ENCODE measurements at places on chromosomes 1 and 21.
A peak's percentile ranks its signal among the peaks of the same experiment; 100 is the strongest.

GRCh38 chr1:17538428-17539117 lies 925 bp upstream of the ARHGEF10L start:
- no peak for DNase-seq

DNA sequence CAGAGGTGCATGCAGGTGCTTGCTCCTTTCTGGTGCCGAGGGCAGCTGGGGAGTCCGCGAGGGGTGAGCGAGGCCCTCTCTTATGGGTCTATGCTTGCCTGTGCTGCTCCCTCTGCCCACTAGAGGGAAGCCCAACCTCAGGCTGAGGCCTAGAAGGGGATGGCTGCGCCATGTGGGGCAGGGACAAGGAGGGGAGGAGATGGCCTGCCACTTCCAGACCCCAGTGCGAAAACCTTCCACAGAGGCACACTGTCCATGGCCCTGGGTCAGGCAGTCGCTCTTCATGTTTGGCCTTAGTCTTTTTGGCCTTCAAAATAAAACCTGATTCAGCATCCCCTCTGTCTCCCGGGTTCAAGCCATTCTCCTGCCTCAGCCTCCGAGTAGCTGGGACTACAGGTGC lies 14.0 kb downstream of the RHBG start:
- DNase-seq: no peak

GRCh38 chr1:221727146-221728036 lies 14.5 kb downstream of the DUSP10 start:
- no peak for DNase-seq

DNA sequence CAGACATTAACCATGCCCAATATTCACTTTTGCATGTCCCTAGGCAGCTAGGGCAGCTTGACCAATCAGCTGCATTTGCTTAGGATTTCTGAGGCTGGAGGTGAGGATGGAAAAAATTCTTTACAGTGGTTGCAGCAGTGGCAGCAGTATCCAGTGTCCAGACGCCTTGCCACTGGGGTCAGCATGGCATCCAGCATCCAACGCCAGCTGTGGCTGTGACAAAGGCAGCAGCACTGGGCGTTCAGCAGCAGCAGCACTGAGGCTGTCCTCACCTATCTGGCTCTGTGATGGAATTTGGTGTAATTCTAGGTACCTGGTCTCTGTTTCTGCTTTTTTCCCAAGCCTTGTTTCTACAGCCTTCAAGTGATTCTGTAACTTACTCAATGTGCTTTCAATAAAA lies 15.5 kb downstream of the RHBDL2 start:
- DNase-seq: no peak

DNA sequence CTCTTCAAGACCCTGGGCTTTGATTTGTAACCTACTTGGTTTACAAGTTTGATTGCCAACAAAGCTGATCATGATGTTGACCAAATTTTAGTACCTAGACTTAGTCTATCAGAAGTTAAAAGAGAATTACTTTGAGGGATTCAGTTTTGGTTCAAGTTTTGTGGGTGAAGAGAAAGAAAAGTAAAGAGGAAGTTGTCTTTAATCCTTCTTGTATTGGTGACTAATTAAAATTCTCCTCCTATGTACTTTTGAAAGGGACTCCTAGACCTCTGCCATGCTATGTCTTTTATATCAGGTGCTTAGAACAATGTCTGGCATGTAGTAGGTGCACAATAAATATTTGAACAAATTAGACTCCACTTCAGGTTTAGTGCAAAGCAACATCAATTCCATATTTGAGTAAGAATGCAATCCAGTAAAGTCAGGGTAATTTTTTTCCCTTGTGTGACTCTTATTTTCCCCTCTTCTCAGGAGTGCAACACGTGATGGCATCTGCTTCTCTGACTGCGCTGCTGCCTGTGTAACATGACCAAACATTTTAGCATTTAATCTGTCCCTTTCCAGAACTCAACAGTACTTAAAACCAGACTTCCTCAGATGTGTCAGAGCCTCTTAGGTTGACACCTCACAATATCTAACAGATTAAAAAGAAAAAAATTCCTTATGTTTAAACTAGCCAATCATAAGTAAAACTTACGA lies 41.1 kb upstream of the KCNQ4 start:
- DNase-seq: no peak

- DNase-seq: no peak
These were observed 51.7 kb downstream of the IL23R start for GRCh38 chr1:67217938-67218337.

GRCh38 chr1:2049718-2050431 lies at the start of gene PRKCZ:
Gene PRKCZ (plus strand): TSS chr1:2050411. CDS start chr1:2050631, 220 bp downstream.
- DNase-seq: peak; percentile 56

GRCh38 chr1:227920896-227921295 lies 26.8 kb downstream of the WNT9A start:
- DNase-seq: no peak

DNA sequence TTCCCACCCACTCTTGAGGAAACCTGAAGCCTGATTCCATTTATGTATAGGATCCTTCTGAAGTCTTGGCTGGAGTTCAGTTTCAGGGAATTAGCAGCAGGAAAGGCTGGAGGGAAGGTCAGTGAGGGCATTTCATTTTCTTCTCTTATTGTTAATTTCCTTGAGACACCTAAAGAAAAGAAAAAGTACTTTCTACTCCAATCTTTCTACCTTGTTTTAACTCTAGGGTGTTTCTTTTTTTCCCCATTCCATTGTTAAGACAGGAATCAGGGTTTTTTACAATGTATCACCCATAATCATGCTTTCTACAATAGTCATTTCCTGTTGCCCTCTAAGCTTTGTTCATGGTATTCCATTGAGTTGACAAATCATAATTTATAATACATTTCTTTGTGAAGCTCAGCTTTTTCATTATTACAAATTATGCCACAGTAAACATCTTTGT lies 27.4 kb downstream of the SNRPE start:
- DNase-seq: no peak

GRCh38 chr1:9689011-9689706 lies 37.6 kb downstream of the PIK3CD start:
- DNase-seq: no peak

DNA sequence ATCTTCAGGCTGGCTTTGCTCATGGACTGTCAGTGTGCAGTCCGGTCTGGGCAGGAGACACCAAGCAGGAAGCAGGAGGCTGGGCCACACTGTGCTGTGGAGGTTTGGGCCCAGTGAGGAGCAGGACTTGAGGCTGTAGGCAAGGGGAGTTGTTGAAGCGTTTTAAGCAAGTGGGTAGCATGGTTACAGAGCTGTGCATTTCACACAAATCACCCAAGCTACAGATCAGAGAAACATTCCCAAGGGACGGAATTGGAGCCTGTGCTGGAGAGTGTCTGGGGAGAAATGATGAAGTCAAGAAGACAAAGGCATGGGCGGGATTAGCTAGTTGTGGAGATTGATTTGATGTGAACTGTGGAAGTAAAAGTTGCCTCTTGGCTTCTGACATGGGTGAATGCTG lies 60.9 kb downstream of the KIF21B start:
- no peak for DNase-seq

DNA sequence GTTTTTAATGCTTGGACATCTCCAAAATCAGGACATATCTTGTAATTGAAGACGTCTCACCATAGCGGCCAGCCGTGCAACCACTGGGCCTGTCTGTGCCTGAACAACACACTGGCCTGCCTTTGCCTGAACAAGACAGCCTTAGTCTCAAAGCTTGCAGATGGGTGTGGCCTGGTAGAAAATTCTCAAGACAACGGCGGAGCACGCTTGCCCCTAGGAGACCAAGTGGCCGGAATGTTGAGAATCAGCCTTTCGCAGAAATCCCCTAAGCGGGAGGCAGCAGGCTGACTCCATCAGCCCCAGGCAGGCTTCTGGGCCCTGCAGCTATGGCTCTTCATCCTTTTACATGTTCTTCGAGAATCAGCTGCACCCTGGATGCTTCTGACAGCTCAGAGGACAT lies 98.0 kb upstream of the C1orf174 start:
- no peak for DNase-seq

DNA sequence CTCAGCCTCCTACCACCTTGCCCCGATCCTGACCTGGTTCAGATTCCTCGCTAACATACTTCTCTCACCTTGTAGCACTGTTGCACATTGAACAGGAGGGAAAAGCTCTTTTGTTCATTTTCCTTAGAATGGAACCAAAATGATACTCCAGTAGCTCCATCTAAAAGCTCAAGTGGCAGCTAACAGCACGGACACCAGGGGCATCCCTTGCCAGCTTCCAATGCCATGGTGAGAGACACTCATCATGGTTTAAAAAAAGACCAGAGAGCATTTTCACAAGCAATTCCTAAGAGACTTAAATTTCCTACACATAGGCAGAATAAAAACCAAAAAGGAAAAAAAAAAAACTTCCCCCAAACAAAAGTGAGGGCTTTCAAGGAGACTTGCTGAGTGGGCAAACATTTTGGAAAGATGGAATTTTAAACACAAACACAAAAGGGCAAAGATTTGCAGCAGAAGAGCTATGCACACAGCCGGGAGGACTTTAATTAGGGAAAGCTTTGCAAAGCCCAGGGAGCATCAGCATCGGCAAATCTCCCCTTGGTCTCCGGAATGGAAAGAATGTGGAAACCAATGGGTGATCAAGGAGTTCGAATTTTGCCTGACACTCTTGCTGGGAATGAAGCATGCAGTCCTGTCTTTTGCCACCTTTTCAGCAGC lies 84.3 kb downstream of the CAPZB start:
- DNase-seq: no peak

DNA sequence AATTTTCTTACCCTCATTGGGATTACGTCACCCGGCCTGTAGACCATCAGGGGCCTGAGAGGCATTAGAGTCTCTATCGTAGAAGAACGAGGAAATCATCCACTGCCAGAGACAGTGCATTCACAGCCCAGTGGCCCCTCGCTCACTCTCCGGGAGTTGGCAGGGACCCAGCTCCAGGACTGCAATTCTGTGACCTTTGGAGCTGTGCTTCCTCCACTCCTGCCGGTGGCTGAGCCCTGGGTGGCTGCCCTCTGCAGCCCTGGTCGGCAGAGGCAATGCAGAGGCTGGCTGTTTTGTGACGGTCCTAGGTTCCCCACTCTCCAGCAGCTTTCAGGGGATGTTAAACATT lies 12.7 kb downstream of the SLC37A1 start:
- no peak for DNase-seq

DNA sequence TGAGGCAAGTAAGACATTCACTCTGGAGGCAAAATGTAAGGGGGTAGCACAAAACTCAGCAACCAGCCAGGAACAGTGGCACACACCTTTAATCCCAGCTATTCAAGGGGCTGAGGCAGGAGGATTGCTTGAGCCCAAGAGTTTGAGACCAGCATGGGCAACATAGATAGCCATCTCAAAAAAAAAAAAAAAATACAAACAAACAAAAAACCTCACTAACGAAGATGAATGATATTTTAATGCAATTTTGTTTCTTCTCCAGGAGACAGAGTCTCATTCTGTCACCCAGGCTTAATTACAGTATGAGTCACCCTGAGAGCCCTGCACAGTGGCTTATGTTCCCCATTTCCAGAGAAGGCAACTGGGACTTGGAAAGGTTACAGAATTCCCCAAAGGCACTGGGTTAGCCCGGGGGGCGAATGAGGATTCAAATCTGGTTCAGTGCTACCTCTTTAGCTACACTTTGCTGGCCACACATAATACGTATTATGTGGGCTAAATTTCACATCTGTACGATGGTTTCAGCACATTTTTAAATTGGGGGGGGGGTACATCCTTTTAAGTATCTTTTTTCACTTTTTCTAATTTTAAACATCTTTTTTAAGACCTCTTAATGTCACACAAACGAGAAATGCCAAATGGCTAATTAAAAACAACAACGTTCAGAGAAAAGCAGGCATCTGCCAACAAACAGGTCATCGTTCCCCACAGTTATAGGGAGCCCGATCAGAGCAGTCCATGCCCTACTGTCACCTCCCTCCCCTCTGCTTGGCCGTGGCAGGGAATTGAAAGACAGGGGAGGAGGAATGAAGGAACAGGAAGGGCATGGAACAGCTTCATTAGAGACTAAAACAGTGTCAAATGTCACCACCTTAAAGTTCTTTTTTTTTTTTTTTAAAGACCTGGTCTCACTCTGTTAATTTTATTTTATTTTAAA lies 3.5 kb downstream of the CELA2A start:
- DNase-seq: no peak

- DNase-seq: no peak
These were observed 81.1 kb upstream of the TIAM1 start for GRCh38 chr21:31425138-31425537.

DNA sequence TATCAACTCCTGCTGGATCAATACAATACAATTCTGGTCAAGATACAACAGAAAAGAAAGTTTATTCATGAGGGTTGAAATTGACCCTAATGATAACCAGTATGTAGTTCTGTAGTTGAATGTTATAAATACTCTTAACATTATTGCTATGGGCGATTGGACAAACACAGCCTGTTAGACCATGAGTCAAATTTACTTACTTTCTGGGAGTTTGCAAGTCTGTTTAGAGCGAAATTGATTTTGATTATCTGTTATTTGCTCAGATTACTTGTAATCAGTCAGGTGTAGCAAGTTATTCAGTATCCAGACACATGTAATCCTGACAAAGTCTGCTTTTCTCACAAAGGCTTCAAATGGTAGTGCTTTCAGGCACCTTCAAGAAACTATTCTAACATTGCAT lies 216.6 kb upstream of the B3GALT2 start:
- peak; percentile 19 for DNase-seq

DNA sequence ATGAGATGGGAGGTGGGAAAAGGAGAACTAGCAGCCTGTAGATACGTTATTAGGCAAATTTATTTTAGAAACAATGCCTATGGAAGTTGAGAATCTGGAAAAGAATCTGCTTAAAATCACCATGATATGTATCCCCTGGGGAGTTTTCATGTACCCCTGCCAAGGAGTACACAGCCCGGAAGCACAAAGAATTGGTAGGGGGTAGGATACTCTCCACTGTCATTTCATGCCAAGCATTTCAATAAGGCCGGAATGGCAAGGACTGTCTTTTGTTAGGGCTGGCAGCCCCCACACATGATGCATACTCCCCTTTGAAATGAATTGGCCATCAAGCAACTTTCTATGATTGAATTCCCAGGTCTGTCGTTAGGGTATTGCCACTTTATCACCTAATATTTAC lies 111.5 kb upstream of the APP start:
- no peak for DNase-seq

GRCh38 chr1:16215882-16216753 lies 3.7 kb upstream of the ARHGEF19 start:
- DNase-seq: no peak

DNA sequence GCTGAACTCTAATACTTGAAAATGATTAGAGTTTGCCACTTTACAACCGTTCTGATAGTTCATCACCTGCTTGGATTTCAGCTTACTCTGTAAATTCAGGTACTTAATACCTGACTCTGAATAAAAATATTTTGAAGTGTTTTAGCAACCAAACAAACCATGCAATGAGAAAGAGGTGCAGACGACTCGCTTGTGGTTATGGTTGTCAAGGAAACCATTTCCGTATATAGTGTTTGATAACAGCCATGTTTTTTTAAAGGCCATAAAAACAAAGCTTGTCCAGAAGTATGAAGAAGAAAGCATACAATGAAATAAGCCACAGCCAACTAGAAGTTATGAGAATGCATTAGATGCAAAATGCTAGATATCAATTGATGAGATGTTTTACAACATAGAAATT lies 167.2 kb upstream of the HMCN1 start:
- DNase-seq: no peak

- peak; percentile 57 for DNase-seq
These were observed 92.5 kb downstream of the CDC42BPA start for GRCh38 chr1:227225715-227226346.

Data from kidney epithelial cell (primary cell).